ENCODE measurements at places on chromosomes 16 and 17.

DNA sequence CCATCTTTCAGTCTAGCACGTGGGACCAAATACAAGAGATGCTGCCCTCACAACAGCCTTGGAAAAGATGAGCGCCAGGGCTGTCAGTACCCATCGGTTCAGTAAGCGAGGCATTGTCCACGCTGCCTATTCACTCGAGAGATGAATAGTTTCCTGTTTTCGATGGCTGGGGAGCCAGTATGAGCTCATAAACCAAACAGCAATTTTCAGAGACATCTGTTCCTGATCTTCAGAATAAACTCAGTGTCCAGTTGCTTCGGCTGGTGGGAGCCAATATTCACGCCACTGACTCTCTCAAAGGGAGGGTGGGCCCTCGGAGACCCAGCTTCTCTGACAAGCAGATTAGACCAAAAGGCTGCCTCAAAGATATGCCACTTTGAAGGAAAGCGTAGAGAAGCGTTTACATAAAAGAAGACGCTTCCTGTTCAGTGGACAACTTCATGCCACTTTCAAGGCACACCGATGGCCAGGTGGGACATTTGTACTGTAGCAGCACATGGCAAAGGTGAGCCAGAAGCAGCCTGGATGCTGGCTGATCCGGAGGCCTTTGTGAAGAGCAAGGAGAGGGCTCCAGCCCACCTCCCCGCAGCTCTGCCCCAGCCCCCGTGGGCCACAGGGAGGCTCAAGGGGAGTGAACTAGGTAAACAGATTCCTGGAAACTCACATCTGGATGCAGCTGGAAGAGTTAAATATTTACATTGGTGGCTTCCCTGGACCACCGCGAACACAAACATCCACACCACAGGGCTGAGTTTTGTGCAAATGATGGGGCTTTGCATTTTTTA is 6.0 kb downstream of the TIMM22 start:
- no peak for DNase-seq

- no peak for DNase-seq
These were observed 1527.7 kb upstream of the CDH8 start for GRCh38 chr16:63563819-63564505.

- no peak for DNase-seq
These were observed 4.9 kb upstream of the LIMD2 start for GRCh38 chr17:63704836-63705235.

DNA sequence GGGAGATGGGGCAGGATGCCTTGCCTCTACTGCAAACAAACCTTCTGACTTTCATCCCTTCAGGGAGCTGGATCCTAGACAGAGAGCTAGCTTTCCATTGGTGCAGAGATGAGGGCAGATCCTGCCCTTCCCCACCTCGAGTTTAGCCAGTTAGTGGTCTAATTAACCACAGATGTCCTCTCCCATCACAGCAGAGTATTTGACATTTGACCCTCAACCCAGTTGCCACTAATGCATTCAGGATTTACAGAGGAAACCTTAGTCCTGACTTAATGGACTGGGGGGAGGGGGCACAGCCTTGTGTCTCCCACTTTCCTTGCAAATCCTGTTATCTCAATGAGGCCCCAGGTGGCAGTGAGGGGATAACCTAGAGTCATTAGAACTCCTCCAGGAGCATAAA is 10.2 kb downstream of the PIP4K2B start:
- no peak for DNase-seq

DNA sequence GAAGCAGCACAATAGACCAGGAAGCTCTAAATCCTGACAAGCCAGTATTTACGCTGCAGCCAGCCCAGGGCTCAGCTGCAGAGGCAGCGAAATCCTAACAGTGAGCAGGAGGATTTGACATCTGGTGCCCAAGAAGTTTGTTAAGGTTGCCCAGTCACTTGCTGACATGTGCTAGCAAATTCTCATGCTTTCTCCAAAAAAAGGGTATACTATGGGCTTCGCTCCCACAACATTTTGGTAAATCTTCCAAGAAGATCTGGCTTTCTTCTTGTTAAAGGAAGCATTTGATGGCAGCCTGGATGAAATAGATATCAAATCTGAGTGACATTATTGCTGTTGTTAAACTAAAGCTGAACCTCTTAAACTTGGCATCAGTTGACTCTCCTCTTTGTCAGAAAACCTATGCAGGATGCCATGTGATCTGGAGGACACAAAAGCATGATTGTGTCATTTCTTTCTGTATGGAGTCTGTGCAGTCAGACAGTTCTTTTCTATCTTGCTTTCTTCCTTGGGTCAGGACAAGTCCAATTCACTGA is 949.7 kb upstream of the RBFOX1 start:
- peak; percentile 75 for DNase-seq

DNA sequence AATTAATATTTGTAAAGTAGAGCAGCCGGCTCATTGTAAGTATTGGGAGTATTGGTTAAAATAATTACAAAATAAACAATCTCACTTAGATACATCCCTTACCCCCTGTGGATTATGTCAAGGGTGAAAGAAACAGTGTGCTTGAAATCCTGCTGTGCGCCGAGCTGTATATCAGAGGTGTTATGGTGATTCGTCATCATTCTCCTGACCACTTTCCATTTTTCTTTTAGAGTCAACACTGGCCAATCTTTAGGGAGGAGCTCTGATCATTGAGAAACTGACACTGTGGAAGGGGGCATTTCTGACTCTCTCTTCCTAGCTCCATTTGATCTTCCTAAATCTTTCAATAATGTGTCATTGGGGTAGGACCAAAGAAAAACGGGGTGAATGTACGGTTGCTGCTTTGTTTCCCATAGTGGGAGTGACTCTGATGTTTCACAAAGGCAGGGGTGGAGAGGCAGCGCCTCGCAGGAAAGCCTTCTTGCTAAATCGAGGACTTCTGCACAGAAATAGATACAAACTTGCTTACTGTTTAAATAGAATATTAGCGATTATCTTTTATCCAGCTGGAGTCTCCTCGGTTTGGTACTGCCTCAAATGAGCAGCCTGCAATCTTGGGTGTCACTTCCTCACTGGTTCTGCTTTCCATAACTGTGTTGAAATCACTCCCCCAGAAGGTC is 123.4 kb downstream of the PRKCB start:
- DNase-seq, result no peak

GRCh38 chr17:53627511-53627910 is 195.2 kb upstream of the KIF2B start:
- DNase-seq, result no peak

DNA sequence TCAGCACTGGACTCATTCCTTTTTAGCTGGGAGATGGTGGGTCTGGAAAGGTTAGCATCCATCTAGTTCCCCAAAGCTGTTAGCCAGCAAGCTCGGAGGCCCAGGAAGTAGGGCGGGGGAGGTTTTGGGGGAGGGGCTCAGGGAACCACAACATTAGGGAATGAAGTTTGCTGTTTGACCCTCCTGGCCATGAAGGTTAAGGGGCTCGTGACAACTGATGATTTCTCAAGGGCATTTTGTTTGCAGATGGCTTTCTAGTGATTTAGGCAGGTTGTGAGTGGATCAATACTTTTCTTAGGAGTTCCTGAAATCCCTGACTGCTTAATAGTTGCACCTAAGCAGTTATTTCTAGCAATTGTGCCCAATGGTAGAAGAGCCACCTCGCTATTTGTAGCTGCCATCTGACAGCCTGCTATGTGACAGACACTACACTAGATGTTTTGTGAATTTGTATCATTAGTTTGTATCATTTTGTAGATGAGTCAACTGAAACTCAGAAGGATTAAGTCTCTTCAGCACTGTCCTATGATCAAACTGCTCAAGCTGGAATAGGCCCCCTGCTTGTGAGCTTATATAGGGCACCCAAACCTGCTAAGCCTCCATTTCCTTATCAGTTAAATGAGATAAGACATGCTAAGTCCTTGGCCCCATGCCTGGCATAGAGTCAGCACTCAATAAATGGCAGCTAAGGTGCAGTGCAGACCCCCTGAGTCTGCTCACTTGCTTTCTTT is 146.4 kb downstream of the IRX3 start:
- no peak for DNase-seq

DNA sequence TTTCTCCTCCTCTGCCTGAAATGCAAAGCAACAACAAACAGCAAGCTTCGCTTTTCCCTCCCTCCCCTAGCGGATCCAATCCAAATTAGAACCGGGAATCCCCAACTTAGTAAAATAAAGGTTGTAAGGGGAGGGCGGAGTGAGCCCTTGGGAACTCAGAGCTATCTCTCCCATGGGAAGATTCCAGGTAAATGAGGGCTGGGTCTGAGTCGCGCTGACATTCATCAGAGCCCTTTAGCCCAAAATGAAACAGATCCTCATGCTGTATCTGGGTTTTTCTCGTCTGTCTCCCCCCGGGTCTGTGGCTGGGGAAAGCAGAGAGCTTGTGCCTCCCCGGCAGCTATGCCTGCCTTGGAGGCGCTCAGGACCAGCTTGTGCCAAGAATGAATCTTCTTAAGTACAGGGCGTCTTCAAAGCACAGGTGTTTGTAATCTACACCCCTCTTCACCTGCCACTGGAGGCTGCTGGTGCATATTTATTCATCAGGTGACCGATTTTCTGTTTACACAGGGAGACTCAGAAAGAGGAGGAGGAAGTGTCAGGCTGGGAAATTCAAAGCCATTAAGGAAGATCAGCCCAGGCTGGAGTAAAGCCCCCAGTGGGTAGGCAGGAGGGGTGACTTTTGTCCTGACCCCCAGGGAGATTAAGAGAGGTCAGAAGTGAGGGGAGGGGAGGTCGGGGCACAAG is 55.0 kb upstream of the GSE1 start:
- DNase-seq, result no peak

DNA sequence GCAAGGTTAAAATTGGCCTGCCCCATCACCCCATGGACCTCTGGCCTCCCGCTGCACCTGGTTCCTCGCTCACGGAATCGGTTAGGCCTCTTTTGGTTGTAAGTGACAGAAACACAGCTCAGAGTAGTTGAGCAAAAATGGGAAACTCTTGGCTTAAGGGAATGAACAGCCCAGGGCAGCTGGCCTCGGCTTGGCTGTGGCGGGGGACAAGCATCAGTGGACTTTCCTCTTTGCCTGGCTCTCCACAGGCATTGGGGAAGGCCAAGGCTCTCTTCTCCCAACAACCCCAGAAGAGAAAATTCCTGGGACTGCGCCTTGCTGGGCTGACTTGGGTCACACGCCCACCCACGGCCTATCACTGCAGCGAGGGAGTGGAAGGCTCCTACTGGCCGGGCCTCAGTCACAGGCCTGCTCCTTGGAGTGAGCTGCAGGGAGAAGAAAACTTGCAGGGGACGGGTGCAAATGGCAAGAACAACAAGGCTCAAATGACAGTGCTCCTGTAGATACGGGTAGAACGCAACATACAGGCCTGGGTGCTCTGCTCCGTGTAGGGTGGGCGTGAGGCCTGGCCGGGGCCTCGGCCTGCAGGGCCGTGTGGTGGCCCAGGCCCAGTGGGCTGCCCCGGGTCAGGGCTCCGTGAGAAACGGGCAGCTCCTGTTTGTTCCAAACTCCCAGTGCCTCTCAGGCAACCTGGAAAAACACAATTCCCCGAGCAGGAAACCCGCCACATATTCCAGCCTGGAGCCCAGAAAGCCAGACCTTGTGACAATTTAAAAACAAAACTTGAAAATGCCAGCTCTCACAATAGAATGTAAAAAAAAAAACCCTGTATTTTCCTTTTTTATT is 25.0 kb upstream of the ATP2A3 start:
- no peak for DNase-seq

DNA sequence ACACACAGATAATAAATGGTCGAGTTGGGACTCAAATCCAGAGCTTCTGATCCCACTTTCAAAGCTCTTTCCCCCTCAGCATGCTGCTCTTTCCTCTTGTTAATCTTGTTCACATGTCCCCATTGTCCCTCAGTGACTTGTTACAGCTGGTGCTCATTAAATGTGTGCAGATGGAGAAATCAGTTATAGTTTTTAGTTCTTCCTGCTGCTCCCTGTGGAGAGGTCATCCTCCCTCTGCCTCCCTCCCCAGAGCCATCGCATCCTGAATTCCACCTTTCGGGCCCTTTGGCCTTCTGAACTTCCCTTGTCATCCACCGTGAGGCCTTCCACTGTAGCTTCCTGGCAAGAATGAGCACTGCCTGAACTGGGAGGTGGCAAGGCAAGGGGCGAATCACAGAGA is 179.6 kb downstream of the WSCD1 start:
- DNase-seq, result no peak

DNA sequence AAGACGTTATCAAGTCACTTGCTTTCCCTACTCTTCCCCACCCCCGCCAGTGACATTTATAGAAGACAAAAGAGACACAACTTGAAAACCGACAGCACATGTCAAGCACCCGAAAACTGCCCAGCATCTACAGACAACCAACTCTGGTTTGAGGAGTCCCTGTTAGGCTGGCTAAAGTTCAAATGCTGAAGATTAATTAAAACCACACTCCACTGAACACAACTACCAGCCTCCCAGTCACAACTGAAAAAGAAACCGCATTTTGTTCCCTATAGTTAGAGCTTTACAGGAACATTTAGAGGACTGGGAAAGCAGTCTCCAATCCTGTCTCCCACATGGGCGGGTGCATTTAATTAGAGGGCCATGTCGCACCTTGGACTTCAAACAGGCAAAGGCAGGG is 73.0 kb upstream of the COX10 start:
- no peak for DNase-seq

Measured in SK-MEL-5 (cell line).